NCI-H1417 (cell line): ENCODE measurements at places on chromosomes 12 and 14.
A peak's percentile ranks its signal among the peaks of the same experiment; 100 is the strongest.

- DNase-seq, result no peak
Measured at GRCh38 chr14:36805131-36805559, 143.5 kb downstream of the PAX9 start.

DNA sequence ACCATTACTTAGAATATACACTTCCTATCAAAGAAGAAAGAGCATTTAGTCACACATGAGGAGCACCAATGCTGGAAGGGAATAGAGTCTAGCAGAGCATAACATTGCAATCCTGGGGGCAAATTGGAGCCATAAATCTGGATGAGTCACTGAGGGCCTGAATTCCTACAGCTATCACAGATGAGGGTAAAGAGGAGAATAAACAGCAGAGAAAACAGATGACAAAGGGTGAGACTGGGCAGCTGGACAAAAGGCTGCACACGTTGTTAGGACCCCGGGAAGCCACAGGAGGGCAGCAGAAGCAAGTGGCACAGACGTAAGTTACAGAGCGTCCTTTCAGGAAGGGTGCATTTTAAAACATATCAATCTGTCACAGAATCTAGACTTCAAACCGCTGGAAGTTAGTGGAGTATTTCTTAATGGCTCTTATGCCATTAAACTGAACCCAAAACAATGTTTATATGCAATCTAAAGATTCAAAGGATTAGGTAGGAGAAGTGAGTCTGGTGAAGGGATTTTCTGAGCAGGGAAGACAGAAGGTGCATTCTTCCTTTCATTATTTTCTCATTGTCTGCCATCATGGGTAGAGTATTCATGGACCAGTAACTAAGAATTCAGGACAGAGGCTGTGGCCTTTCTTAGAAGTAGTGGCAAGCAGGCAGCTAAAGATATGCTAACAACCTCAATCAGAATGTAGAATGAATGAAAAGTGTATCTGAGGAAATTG lies 159.8 kb upstream of the DAAM1 start:
- DNase-seq, result peak; percentile 90

DNA sequence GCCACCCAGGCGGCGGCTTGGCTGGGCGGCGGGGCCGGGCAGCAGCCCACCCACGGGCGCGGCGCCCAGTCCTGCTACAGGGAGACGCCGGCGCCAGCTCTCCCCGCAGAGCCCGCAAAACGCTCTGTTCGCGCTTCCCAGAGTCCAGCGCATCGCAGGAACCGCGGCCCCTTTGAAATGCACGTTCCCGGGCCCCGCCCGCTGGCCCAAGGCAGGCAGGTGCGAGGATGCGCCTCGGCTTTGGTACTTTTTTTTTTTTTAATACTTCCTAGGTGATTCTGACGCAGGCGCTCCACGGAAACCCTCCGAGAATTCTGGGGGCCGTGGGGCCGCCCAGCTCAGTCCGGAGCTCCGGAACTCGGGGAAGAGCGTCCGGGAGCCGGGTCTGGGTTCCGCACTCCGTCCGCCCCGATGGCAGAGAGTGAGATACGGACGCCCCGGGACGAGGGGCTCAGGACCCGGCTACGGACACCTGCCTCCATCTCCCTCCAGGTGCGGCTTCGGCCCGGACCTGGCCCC lies 483 bp downstream of the POC1B start:
- peak; percentile 83 for DNase-seq

- DNase-seq, result no peak
Measured at GRCh38 chr12:71888521-71888920, 49.0 kb downstream of the TBC1D15 start.

DNA sequence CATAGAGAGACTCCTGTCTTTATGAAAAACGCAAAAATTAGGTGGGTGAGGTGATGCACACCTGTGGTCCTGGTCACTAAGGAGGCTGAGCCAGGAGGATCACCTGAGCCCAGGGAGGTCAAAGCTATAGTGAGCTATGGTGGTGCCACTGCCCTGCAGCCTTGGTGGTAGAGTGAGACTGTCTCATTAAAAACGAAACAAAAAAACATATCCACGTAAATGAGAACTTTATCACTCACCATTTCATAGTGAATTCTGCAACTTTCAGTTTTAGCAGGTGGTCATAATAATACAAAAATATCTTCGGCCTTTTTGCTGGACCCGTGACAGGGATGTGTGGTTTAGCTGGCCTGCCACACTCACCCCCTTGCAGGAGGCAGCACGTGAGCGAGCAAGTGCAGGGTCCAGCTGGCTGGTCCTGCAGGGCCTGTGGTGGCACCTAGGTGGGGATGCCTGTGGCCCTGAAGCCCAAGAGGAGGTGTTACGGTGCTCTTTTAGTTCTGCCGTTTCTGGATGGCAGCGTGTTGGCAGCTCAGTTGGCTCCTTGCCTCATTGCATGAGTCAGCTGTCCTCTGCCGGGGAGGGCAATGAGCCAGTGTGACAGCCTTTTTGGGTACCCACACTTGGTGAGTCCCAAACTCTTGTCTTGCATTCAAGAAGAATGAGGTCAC lies 1330.7 kb upstream of the TMEM132C start:
- no peak for DNase-seq

DNA sequence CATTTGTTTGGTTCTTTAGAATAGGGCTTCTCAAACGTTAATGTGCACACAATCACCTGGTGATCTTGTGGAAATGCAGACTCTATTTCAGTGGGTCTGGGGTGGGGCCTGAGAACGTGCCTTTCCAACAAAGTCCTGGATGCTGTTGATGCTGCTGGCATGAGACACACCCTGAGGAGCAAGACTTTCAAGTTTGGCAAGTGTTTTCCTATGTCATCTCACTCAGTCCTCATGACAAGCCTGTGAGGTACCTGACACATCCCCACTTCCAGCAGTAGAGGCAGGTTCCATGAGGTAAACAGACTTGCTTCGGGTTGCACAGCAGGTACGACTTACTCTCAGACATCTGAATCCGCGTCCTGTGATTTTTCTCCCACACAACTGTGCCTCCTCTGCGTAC lies 147.1 kb downstream of the MYRFL start:
- DNase-seq, result no peak

- DNase-seq, result no peak
Measured at GRCh38 chr12:46788072-46788887, 37.5 kb downstream of the SLC38A4 start.

DNA sequence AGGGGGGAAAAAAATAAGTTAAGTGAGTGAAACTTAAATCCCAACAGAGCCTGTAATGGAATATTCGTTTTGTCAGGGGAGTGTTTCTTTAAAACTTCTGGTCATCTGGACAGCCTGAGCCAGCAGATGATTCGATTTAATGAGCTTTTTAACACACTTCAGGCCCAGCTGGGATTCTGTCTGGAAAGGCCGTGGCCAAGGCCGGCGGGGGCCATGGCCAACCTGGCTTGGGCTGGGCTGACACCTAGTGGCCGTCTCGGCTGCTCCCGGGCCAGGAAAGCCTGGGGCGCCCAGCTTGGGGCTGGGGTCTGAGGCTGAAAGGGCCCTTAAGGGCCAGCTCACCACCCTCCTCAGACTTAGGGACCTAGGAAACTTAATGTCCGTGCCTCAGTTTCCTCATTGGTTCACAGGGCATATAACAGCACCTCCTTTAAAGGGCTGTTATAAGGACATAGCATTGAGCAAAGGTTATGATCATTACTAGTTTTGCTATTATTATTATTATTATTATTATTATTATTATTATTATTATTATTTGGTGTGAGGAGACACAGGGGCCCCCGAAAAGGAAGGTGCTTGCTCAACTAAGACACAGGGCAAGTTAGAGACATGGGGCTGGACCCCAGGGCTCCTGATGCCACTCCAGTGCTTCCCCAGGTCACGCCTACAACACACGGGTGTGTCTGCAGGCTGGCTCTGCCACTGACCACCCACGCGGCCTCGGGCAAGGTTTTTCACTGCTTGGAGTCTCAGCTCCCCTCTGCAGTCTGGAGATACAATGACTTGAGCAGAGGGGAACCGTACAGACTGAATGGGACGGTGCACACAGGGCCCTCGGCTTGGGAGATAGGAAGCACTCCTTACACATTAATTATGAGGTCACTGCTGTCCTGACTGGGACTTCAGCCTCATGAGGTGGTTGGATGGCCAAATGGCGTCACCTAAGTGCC lies 84.0 kb downstream of the SYNE3 start:
- peak; percentile 62 for DNase-seq

GRCh38 chr12:93166541-93167307 lies 211.0 kb upstream of the NUDT4 start:
- DNase-seq, result no peak

DNA sequence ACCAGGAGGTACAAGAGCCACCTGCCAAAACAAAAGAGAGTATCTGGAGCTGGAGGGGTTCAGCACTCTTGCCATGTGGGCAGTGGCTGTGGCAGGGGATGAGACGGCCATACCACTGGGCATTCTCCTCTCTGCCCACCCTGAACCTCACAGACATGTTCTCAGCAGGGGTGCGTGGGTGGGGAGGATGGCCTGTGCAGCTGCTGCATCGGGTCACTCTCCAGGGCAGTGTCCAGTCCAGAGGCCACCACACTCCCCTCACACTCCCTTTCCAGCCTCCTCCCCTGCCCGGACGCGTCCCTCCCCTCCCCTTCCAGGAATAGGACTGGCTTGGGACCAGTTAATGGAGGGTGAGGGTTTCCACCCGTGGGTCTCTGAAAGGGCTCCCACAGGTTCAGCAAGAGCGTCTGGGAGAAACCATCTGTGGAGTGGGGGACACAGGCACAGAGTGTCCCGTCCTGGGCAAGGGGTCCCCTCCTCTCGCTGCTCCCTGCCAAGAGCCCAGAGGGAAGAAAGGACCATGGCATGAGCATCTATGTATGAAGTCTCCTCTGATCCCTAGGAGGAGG lies 501 bp downstream of the C1R start:
- no peak for DNase-seq

GRCh38 chr12:77734214-77734883 lies 96.3 kb upstream of the NAV3 start:
- DNase-seq, result peak; percentile 67

- DNase-seq, result no peak
Measured at GRCh38 chr12:12908252-12908651, 16.9 kb downstream of the GPRC5A start.

DNA sequence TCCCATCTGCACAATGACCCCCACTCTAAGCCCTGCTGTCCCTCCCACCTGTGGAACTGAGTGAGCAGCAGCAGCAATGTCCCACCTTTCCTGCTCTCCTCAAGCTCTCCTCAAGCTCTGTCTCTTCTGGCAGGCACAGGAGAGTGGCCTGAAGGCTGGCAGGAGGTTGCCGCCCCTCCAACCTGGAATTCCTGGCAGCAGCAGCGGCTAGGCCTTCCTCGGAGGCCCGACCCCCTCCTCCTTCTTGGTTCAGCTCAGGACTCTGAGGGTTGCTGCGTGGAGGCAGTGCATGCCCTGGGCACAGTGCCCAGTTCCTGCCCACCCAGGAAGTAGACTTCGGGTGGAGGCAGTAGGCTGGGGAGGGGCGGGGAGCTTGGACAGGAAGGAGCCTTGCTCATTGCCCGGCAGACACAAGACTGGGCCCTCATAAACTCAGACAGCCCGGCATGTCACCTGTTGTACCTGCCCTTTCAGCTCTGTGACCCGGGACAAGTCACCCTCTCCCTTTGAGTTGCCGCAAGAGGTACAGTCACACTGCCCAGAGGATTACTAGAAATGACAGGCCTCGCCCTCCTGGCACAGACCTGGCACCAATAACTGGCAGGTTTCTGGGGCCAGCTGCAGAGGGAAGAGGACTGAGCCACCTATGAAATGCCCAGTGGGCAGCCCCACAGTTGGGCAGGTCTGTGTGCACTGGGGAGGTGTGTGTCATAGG lies 2.1 kb upstream of the SERPINA1 start:
- DNase-seq, result no peak

- DNase-seq, result no peak
Measured at GRCh38 chr12:95413576-95413975, 60.4 kb upstream of the METAP2 start.

GRCh38 chr12:124597041-124597440 lies 29.6 kb upstream of the NCOR2 start:
- no peak for DNase-seq

DNA sequence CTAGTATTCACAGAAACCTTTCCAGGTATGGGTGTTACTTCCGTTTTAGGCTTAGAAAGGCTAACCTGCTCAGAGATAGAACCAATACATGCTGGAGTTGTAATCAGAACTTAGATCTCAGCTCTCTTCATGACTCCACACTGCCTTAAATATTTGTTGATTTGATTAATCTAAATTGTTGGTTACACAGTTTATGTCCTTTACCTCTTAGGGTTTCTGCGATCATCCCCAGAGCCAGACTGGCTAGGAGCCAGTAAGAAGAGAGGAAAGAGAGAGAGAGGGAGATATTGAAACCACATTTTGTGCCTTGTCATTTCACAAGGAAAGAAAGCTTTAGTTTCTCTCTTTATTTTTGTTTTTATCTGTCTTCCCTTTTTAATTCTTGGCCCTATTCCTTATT lies 16.8 kb upstream of the MGP start:
- DNase-seq, result no peak

- DNase-seq, result no peak
Measured at GRCh38 chr14:32620303-32620702, 291.2 kb downstream of the AKAP6 start.

DNA sequence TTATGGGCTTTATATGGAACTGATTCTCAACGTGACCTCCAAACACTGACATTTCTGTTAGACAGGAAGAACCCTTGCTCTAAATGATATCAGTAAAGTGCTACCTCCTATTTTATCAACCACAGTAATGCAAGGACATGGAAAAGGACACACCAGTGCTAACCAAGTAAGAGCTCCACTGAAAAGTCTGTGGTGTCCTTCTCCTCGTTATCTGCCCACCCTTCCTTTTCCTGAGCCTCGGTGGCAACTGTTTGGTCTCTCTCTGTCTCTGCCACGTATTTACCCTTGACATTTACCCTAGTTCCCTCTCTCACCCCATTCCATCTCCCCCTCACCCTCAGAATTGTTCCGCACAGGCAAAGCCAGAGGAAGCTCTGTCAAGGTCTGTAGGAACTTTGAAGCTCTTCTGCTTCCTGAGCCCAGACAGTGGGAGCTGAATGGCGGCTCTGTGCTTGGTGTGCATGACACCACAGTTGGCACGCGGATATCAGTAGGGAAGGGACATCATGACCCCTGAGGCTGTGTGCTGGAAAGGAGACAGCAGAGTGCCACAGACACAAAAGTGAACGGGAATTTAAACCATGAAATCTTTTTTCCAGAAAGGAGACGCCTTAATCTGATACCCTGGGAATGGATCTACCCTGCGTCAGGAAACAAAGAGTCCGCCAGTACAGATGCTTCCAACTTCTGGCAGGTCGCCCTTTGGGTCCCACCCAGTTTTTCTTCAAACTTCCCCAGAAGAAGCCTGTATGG lies 50.8 kb downstream of the NTN4 start:
- no peak for DNase-seq
